ENCODE measurements at places on chromosomes 5 and 9. TPM values are rescaled to one million over a fixed set of nuclear protein-coding genes. Genes with fewer than 3 reads are reported as not detected.

GRCh38 chr5:66880401-66880800, 284.2 kb downstream of the MAST4 start:
- no peak for DNase-seq
- H3K36me3 ChIP-seq = no peaks in the 10 kb centered on the region
- H3K4me3 ChIP-seq = no peak overlapping the region
- H3K4me1 ChIP-seq = peaks cover 3% of the 10 kb centered on the region

DNA sequence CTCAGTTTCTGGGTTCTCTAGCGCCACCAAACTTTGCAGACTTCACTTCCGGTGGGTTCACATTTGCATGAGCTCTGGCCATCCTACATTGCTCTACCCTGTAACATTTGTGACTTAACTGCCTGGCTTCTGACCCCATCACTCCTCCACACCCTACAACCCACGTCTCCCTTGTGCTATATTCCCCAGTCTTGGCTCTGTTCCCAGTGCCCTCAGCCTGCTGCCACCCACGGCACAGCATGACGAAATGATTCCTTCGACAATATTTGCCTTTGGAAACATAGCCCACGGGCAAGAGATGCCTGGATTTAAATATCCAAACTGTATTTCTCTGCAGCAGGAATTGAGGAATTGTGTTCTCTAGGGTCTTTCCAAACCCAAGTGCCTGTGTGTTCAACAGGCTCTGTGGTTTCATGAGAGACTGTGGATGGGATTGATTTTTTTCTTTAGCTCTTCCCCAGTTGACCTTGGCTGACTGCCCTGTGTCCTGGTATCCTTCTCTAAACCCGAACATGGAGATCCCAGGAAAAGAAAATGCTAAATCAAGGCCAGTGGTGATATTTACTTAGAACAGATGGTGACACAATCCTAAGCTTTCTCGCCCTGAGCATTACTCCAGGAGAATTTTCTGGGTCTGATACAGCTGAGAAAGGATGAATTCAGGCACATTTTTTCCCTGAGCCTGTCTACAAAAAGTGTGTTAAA, 44.4 kb upstream of the GRIA1 start:
- H3K27me3 ChIP-seq = no peaks in the 10 kb centered on the region
- no peak for DNase-seq
- no peak overlapping the region for H3K4me3 ChIP-seq
- no peaks in the 10 kb centered on the region for H3K4me1 ChIP-seq
- no peak overlapping the region for H3K27ac ChIP-seq

NRG2 gene
- not detected for total RNA-seq

FCN1 gene
- not detected for total RNA-seq

PCDHA13 gene
- not detected for total RNA-seq

Data from activated CD8-positive, alpha-beta T cell treated with anti-CD3 and anti-CD28 coated beads for 36 hours (primary cell).